ENCODE measurements at places on chromosomes 2 and 18.

- DNase-seq, result peak; percentile 77
These were observed 206.2 kb downstream of the ARL4C start for GRCh38 chr2:234290671-234291070.

- DNase-seq, result peak; percentile 86
These were observed at the start of gene OSBPL1A for GRCh38 chr18:24397694-24398368. OSBPL1A (minus strand) TSS chr18:24397824; CDS start chr18:24377533, 20,291 bp downstream.

DNA sequence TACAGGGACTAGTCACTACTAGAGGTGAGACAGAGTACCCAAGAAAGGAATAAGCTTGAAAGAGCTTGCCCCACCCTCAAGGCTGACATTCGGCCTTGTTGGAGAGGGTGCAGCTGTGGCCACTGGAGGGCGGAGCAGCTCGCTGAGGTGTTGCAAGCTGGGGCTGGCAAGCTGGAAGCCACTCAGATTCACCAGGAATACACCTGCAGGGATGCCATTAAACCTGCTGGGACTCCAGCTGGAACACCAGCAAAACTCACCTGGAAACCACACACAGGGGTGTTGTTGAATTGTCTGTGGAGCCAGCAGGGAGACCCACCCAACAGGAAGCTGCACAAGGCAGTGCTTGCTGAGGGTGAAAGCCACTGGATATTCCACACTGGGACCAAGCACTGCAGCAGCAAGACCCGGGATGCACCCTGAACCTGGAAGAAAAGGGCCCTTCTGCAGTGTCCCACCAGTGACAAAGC is 26.1 kb downstream of the KCTD18 start:
- no peak for DNase-seq

DNA sequence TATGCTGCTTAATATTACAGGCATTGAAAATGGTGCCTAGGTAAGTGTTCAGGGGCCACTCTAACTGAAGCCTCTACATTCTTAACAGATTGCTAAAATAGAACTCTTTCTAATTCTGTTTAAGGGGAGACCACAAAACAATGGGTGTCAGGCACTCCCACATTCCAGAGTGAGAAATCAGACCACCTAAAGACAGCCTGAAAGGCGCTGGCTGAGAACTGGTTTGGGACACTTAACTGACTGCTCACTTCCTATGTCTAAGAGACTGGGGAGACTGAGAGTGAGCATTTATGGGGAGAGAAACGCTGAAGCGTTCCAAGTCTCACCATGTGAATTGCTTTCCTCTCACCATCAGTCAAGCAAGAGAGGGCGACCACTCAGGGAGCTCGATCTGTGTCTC is 108.8 kb upstream of the ITGB6 start:
- DNase-seq, result no peak

- DNase-seq, result no peak
These were observed 7.6 kb downstream of the TRIP12 start for GRCh38 chr2:229914171-229914570.

- no peak for DNase-seq
These were observed 12.0 kb upstream of the NRP2 start for GRCh38 chr2:205670292-205670691.

DNA sequence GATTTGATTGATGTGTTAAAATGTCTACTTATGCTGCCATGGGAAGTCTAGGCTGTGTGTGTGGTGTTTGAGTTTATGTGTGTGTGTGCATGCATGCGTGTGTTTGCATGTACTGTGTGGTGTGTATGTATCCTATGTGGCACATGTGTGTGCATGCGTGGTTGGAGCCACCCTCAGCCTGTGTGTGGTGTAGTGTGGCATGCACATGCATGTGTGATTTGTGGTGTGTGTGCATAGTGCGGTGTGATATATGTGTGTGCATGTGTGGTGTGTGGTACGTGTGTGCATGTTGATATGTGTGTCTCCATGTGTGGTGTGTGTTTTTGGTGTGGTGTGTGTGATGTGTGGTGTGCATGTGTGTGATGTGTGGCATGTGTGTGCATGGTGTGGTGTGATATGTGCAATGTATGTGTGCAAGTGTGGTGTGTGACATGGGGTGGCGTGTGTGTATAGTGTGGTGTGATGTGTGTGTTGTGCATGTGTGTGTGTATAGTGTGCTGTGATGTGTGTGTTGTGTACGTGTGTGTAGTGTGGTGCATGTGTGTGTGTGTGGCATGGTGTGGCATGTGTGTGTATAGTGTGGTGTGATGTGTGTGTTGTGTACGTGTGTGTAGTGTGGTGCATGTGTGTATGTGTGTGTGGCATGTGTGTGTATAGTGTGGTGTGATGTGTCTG is 66.6 kb upstream of the HDAC4 start:
- DNase-seq, result peak; percentile 22

DNA sequence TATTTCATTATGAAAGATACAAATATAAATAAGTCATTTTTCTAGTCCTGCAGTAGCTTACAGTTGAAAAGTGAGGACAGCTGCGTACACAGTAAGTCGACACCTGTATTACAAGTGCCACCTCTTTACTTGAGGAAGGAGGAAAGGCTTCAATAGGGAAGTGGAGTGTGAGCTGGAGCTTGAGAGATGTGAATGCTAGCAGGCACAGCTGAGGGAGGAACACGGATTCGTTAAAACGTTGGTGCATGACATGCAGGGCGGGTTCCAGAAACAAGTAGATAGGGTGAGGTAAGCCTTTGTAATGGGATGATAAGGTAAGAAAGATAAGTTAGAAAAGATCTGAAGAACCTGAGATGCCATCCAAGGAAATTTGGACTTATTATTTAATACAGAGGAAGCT is 98.1 kb upstream of the CSRNP3 start:
- no peak for DNase-seq

- no peak for DNase-seq
These were observed 82.0 kb upstream of the MEX3C start for GRCh38 chr18:51279367-51279984.

DNA sequence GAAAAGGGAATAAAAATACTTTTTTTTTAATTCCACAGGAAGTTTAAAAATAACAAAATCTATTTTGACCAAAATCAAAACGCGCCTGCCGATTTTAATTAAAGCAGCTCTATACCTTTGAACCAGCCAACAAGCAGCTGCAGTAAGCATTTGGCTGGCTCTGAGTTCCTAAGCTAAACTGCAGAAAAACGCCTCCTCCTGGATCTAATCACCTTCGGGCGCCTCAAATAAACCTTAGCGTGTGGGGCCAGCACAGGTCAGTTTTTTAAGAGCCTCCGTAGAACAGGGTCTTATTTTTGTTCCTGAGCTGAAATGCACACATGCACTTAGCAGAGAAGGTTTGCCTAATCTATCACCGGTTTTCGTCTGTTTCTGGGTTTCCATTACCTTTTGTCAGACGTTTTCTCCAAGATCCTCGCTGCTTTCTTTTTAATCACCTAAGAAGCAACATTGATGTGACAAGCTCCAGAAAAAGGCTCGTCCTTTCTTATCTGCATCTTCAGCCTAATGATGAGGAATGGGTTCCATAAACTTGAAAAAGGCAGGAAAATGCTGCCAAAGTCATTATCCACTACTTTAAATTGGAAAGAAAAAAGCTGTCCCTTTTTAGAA is 64.7 kb upstream of the HNRNPA3 start:
- DNase-seq, result no peak

GRCh38 chr2:86649119-86649947 is 25.7 kb upstream of the RNF103 start:
- DNase-seq, result no peak

- DNase-seq, result no peak
These were observed 8.0 kb upstream of the KDM3A start for GRCh38 chr2:86433137-86433536.

GRCh38 chr18:24015639-24016631 is 1.4 kb downstream of the TTC39C start:
- no peak for DNase-seq

DNA sequence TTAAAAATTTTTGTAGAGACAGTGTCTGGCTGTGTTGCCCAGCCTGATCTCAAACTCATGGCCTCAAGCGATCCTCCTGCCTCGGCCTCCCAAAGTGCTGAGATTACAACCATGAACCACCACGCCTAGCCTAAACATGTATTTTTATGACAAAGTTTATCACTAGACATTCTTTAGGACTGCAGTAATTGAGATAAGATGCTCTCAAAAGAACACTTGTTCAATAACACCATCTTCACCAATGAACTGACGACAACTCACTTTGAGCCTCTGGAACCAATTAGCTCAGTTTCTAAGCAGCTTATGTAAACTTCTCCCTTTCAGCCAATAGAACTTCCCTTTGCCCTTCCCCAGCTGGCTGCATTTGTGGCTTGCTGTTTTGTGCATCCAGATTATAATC is 15.3 kb upstream of the PPP4R1 start:
- no peak for DNase-seq

- no peak for DNase-seq
These were observed 78.6 kb upstream of the RANBP2 start for GRCh38 chr2:108640731-108641130.

DNA sequence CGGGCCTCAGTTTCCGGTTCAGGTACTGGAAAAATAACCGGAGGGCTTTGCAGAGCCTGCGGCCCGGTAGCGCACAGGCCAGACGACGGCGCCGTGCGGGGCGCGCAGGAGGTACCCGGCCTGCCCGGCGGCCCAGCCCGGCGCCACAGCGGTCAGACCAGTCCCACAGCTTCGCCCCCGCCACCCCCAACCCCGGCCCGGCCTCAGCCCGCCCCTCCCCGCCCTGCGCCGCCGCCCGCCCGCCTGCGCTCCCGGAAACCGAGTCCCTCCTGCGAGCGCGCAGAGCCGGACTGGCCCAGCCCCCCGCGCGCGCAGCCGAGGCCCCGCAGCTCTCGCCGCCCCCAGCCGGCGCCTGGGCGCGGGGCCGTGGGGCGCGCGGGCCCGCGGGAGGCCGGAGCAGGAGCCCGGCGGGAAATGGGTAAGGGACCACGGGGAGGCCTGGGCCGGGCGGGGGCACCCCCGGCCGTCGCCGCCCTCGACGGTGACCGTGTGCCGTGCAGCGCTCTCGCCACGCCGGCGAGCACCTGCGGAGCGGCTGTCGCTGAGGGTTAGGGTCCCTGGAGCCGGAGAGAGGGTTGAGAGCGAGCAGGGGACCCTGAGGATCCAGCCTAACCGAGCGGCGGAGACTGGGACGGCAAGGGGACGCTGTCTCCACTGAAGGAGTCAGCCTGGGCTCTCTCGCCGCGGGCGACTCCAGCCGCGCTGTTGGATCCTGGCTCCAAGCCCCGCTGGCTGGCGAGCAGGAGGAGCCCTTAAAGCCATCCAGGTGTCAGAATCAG is 16.5 kb upstream of the PSD4 start:
- DNase-seq, result peak; percentile 74

- DNase-seq, result no peak
These were observed 17.0 kb downstream of the STAT1 start for GRCh38 chr2:190996947-190997346.

- no peak for DNase-seq
These were observed 137.7 kb downstream of the LTBP1 start for GRCh38 chr2:33084433-33084832.

- DNase-seq, result no peak
These were observed 22.0 kb downstream of the TSPYL6 start for GRCh38 chr2:54233832-54234649.

- peak; percentile 46 for DNase-seq
These were observed 15.4 kb upstream of the GPR55 start for GRCh38 chr2:230940471-230940815.

GRCh38 chr18:34802959-34803358 is 92.9 kb downstream of the DTNA start:
- DNase-seq, result no peak

- DNase-seq, result no peak
These were observed 13.3 kb downstream of the ATF2 start for GRCh38 chr2:175154661-175155082.

Data from activated CD8-positive, alpha-beta memory T cell treated with anti-CD3 and anti-CD28 coated beads, Interleukin-2, amount 50 U/mL, for 48 hours (primary cell).